ENCODE measurements at places on chromosomes 2 and 18.

GRCh38 chr2:133952896-133953295 lies 301.0 kb upstream of the MGAT5 start:
- DNase-seq = no peak

DNA sequence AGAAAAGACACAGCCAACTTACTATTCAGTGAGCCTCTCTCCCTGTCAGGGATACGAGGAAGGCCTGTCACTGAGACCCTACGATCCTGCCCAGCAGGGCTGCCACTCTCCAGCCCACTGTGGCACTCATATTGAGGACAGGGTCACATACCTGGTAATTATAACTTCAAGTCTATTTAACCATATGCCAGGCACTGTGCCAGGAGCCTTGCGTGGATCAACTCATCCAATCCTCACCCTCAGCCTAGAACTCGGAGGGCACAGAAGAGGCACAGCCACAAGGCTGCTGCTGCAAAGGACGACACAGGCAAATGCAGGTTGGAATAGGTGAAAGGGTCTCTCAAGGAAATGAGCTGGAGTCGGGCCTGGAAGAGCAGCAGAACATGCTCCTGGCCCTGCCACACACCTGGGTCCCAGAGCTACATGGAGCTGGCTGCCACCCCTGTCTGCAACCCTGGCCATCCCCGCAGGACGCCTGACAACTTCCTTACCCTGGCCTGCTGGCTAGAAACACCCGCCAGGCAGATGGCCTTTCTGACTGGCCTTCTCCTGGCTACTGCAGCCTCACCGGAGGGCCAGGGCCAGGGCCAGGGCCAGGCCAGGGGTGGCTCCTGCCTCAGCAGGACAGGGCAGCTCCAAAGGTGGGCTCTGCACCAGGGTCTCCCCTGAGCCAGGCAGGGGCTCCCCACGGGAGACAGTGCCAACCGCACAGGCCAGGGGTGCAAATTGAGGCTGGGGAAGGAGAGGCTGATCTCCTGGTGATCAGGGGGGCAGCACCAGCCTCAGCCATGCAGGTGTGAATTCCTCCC lies 32.1 kb upstream of the SLC66A3 start:
- no peak for DNase-seq

GRCh38 chr2:107591561-107592279 lies 235.0 kb upstream of the RGPD4 start:
- no peak for DNase-seq

DNA sequence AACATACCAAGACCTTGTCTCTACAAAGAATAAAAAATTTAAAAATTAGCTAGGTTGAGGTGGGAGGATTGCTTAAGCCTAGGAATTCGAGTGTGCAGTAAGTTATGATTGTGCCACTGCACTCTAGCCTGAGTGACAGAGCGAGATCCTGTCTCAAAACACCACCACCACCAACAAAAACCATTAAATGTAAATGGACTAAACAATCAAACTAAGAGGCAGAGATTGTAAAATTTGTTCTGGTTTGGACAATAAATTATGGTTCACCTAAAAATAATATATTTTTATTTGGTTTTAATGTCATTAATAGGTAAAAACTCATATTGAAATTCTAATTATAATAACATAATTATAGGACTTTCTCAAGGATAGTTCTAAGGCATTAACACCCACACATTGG lies 9.9 kb upstream of the ATIC start:
- no peak for DNase-seq

- DNase-seq = no peak
These were observed 73.4 kb upstream of the GAREM1 start for GRCh38 chr18:32544088-32544487.

DNA sequence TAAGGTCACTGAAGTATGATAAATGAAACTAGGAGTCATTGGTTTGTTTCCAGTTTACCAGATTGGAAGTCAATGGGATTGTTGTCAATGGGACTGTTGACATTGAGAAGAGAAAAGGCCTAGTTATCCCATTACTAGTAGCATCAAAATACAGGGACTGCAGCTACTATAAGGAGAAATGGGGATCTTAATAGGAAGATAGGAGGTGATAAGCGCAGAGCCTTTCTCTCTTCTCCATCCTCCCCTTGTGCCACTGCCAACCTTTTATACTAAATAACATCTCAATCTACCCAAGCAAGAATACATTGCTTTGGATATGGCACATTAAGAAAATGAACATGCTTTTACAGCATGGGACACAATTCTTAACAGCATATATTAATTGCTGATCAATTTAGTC lies 10.5 kb upstream of the BBS5 start:
- DNase-seq = no peak

DNA sequence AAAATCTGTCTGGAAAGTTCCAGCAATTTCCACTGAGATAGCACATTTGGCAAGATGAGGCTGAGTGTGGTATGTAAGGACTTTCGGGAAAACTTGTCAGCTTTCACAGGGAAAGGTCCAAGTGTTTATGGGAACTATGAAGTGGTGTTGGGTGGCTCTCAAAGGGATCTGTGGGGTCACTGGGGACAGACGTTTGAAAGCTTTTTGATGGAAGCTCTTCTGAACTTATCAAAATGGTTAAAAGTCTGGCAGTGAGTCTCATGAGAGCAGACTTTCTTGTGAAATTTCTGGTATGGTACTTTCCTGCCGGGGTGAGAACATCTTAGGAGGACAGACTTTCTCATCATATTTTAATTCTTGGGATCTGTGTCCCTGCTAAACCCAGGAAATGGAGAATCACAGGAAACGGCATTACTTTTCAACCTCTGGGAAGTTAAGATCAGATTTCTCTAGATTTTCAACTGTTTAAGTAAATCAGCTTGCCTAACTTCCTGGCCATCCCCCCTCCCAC lies 546.3 kb upstream of the ZEB2 start:
- no peak for DNase-seq

GRCh38 chr2:20558391-20559150 lies 92.3 kb downstream of the HS1BP3 start:
- DNase-seq = no peak

GRCh38 chr2:200279857-200280256 lies 26.6 kb upstream of the SPATS2L start:
- no peak for DNase-seq

DNA sequence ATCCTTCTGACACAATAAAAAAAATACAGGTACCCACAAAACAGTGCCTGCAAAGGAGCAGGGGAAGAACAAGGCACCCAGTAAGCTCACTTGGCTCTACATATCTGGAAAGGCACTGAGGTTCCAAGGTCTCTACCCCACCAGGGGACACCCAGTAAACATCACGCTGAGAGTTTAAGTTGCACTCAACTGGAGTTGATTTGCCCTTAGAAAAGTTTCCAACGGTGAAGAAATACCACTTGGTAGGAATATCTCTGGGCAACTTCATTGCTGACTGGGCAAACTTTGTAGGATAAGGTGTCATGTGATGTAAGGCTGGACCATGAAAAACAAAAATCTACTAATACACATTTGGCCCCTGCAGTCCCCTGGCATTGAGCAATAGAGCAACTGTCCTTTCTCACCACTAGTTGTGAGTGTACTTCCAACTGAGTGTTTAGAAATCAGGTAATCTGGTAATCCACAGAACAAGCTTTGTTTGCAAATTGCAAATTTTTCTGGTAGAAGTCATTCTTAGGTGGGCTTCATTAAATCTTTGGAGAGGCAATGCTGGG lies 14.2 kb downstream of the ST8SIA3 start:
- DNase-seq = no peak

DNA sequence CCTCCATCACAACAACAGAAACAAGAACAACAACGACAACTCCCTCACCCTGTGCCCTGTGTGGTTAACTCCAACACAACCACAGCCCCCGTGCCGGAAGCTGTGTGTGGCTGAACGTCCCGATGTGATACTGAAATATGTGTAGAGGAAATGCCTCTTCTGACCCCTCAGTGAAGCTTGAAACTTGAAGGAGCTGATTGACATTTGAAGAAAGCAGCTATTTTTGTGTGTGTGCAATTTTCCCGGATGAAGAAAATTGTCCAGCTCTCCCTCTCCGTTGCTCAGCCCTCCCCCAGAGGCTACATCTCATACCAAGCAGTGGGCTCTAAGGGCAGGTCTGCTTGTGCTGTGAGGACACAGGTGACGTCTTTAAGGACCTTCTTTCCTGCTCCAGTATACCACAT lies 173.8 kb downstream of the ICOS start:
- DNase-seq = no peak

GRCh38 chr2:111101592-111101991 lies 19.1 kb upstream of the BCL2L11 start:
- DNase-seq = no peak

DNA sequence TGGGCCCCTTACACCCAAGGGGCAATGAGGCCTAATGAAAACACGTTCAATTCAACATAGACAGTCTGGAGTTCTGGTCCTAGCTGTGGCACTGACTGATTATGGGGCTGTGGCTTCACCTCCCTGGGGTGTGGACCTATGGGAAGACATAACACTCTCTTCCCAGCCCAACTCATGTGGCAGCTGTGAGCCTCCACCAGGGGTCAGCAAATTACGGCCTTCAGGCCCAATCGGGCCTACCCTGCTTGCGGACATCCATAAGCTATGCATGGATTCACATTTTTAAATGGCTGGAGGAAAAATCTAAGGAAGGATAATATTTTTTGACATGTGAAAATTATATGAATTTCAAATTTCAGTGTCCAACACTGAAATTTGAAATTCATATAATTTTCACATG lies 101.3 kb downstream of the LOXHD1 start:
- no peak for DNase-seq

- no peak for DNase-seq
These were observed 60.0 kb downstream of the DOCK10 start for GRCh38 chr2:224982226-224982625.

GRCh38 chr2:27940090-27940671 lies 49.7 kb downstream of the BABAM2 start:
- no peak for DNase-seq

DNA sequence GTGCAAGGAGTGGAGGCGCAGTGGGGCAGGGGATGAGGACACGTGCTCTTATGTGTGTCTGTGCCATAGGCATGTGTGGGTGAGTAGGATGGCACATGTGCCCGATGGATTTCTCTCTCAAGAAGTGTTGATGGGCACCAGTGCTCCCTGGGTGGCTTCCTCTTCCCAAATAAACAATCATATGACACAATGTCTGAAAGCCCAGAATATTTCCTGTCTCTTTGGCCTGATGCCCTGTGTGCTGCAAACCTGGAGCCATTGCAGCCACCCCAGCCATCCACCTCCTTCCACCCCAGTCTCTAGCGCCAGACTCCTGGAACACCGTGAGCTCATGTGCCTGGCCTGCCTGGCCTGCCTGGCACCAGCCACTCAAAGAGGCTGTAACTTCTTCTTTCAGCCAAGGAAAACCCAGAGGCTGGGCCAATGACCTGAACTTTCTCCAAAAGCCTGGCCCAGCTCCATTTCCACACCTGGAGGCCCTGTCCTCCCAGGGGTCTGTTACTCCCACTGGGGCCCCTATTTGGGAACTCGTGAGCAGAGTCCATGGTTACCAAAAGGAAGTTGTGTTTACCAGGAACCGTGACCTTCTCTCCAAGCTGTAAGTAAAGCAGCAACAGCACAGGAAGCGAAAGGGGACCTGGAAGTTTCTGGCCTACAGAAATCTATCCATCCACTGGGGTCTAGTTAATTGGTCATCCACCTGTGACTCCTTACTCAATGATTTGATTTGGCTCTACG lies 9.5 kb upstream of the ZBTB7C start:
- no peak for DNase-seq

- no peak for DNase-seq
These were observed 129.7 kb upstream of the OSR1 start for GRCh38 chr2:19488009-19488691.

DNA sequence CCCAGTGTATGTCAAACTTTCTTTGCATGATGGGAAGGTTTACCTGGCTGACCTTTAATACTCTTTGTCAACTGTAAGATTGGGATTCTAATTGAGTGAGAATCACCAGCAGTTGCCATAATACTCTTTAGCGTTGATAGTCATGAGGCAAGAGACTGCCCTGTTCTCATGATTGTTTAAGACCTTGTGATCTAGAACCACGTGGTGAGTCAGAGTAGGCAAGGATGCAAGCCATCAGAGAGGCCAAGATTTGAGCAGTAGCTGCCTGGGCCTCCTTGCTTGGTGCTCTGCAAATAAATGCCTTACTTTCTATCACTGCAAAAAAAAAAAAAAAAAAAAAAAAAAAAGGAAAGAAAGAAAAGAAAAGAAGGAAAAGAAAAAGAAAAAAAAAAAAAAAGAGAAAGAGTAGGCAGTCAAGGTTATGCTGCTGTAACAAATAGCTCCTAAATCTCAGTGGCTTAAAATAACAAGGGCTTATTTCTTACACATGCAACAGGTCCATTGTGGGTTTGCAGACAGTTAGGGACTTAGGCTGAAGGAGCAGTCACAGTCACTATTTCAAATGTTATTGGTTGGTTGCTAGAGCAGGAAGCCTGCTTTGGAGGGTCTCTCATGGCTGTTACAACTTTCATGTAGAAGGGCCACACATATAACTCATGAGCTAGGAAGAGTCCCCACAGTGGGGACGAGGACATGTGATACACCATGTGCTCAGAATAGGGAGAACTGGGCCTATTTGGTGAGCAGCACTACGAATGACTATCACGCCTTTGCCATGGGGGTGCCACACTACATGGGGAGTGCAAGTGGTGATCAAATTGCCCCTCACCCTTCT lies 21.7 kb downstream of the IL1R2 start:
- DNase-seq = no peak

DNA sequence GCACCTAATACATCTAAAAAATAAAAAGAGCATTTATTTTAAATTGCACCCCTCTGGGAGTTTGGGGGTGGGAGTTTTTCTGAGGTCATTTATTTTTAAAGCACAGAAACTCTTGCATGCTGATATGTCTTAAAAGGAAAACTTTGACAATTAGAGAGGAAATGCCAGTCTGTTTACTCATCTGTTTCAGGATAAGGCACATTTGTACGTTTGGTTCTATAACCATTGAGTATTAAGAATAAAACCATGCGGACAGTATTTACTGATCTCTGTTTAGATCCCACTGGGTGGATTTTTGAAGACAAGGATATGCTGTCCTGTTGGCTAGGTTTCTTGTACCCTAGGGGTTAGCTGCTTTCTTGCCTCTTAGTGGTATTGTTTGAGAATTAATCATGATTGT lies 122.9 kb downstream of the TANC1 start:
- no peak for DNase-seq

DNA sequence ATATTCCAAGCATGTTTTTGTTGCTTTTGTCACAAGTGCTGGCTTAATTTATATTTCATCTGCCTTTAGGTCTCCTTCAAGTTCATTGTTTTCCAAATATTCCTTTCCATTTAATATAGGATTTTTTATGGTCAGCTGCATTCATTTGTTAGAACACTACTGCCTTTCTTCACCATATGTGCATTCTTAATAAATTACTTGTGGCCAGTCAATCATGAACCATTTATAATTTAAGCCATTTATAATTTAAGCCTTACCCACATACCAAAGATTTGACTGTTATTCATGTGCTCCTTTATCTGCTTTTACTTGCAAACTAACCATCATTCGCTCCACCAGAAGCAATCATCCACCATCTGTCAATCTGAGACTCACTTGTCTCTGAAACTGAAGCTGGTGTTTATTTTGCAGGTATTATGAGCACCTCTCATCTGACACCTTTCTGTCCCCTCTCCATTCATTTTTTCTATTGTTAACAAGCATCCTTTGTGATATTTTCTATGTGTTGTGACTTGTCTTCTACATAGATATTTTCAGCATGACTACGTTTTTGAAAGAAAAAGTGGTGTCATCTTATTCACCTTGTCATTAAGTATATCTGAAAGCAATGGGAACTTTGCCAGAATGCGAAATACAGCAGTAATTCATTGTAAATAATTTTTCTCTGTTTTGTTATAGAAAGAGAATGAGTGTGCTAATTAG lies 786.8 kb downstream of the KCNJ3 start:
- no peak for DNase-seq

GRCh38 chr2:201942531-201942930 lies 91.1 kb upstream of the FZD7 start:
- no peak for DNase-seq

- no peak for DNase-seq
These were observed 70.5 kb downstream of the RBMS1 start for GRCh38 chr2:160423126-160423525.
